ENCODE measurements at places on chromosomes 5 and 9. TPM values are rescaled to one million over a fixed set of nuclear protein-coding genes. Genes with fewer than 3 reads are reported as not detected.

GRCh38 chr9:120612218-120612617 lies 32.3 kb upstream of the CDK5RAP2 start:
- peaks cover 4% of the 10 kb centered on the region for H3K36me3 ChIP-seq
- H3K4me3 ChIP-seq = no peak overlapping the region
- no peak for DNase-seq

GRCh38 chr5:125125031-125125823 lies 378.8 kb upstream of the ZNF608 start:
- no peaks in the 10 kb centered on the region for H3K4me1 ChIP-seq

DNA sequence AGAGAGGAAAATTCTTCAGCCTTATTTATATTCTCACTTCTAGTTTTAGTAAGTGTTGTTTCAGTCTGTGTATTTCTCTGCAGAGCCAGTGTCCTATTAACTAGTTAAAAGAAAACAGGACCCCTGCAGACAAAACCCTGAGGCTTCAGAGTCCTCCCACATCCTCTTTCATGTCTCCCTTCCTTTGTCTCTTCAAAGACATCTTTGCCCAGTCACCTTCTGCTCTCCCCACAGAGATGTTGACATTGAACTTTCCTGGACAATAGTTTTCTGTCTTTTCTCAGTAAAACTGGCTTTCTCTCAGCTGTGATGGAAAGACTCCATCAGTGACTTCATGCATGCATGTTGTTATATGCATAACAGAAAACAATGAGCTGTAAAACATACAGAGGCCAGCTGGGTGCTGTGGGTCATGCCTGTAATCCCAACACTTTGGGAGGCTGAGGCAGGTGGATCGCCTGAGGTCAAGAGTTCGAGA lies 20.2 kb downstream of the GRAMD2B start:
- H3K36me3 ChIP-seq = peaks cover 14% of the 10 kb centered on the region
- DNase-seq = no peak
- H3K4me1 ChIP-seq = peaks cover 14% of the 10 kb centered on the region
- no peak overlapping the region for H3K4me3 ChIP-seq
- H3K27me3 ChIP-seq = no peaks in the 10 kb centered on the region

Gene PCDHGA7
- polyA plus RNA-seq = 0.69 TPM

Gene SLC1A1
- 42.5 TPM for polyA plus RNA-seq

Gene HTR1A
- polyA plus RNA-seq = not detected
